Right renal pelvis (tissue), 4 donors: ENCODE measurements at places on chromosomes 1 and 21. TPM values are rescaled to one million over a fixed set of nuclear protein-coding genes. Genes with fewer than 3 reads are reported as not detected.

GRCh38 chr1:67921725-67922489, 88.6 kb upstream of the GNG12 start:
- no peak for DNase-seq

DNA sequence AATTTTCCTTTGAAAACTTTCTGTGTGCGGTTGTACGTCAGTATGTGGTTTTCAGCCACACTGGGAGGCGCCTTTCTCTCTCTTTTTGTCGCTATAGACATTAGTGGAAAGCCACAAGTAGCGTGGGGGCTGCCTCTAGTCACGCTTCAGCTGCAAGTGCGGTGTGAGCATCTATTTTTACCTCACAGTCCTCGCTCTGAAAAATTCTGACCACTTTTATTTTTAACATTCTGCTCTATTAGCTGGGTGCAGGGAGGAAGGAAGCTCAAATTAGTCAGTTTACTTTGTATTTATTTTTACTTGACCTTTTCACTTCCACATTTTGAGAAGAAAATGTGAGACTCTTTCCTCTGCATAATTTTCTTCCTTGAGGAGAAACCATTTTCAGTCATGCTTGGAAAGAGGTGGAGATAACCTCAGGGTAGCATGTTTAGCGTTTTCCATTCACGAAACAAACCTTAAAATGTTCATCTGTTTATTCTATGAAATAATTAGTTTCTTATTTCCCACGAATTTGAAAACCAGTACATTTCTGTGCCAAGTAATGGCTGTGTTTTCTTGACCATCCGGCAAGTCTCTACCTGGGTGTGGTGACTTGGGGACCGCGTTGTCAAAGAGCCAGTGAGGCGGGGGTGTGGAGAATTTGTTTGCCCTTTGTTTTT, 35.6 kb downstream of the ADARB1 start:
- DNase-seq: no peak

DNA sequence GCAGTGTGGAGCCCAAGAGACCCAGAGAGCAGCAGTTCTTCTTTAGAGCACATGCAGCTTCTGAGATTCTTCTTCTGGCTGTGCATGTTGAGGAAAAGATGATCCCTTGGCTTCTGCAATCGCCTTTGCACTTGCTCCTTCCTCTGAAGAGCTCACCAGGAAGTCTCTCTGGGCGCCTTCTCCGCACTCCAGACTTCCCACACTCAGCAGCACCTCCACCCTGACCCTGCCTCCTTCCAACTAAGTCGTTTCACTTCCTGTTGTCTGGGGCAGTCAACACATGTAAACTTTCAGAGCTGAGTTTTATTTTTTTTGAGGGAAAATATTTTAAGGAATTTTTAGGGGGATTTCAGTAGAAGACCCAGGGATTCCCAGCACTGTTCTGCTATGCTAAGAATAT, 73.4 kb upstream of the F3 start:
- DNase-seq: no peak

- DNase-seq: no peak
Observed at GRCh38 chr1:183186841-183187240, 777 bp downstream of the LAMC2 start.

ELAPOR1 gene
- polyA plus RNA-seq: 2.5 TPM

CCDC17 gene
- polyA plus RNA-seq: 1.6 TPM
